ENCODE measurements at places on chromosomes 16 and 17.
A peak's percentile ranks its signal among the peaks of the same experiment; 100 is the strongest.

- DNase-seq: no peak
These were observed 11.6 kb downstream of the ST6GALNAC1 start for GRCh38 chr17:76631821-76632565.

GRCh38 chr16:54284931-54285413, 1.6 kb downstream of the IRX3 start:
- DNase-seq: no peak

DNA sequence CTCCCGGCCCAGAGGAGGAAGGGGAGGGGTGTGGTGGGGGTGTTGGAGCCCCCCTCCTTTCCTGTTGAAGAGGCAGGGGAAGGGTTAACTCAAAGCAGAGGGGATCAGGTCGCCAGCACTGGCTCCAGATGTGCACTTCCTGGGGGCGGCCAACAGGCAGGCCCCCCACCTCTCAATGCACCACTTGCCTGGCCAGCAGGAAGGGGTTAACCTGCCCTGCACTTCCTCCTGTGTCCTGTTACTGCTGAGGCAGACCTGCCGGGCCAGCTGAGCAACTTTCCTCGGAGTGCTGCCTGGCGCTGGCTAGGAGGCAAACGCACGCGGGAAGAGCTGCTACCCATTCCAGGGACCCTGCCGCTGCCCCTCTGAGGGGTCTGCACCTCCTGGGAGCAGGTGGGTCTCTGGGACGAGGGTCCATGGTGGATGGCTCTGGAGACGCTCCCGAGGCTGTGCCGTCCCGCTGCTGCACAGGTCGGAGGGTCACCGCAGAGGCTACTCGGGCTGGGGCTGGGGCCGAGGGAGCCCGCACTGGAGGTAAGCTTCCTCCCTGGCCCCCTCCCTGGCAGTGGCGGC, at the start of gene EPN3:
Gene EPN3 (plus strand): TSS at position 284 of the 573 bp plus-strand sequence. CDS start 3,822 bp downstream, outside the sequence.
- DNase-seq: no peak

DNA sequence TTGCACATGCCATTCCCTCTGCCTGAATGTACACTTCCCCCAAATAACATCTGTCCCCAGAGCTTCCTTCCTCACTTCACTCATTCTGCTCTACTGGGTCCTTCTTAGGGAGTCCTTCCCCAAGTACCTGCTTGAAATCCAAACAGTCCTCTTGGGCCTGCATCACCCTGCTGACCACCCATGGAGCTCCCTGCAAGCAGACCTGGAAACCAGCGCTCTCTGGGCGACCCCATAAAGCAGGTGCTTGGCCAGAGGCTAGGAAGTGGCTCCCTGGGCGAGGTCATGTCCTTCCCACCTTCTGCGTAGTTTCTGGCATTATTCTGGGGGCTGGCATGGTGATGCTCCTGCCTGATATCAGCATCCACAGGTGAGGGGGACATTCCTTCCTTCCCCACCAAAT, 12.2 kb upstream of the NTN1 start:
- no peak for DNase-seq

DNA sequence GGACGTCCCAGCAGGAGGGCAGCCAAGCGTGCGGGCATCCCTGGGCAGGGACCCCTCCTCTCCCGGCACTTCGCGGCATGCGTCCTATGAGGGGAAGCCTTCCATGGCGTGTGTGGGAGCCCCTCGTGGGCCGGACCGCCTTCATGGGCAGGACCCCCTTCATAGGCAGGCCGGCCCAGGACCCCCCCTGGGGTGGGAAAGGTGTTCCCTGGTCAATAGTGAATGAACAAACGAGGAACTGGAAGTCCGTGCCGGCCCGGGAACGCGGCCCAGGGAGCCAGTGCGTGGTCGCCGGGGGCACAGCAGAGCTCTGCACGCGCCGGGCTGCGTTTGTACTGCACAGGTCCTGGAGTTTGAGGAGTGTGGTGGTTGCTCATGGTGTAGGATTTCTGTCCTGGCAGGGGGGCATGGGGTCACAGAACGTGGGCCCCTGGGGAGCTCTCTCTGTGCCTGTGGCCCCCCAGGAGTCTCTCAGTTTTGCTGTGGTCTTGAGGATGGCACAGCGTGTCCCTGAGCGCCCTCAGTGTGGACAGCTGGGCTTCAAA, 13.9 kb downstream of the BAIAP2 start:
- DNase-seq: no peak

DNA sequence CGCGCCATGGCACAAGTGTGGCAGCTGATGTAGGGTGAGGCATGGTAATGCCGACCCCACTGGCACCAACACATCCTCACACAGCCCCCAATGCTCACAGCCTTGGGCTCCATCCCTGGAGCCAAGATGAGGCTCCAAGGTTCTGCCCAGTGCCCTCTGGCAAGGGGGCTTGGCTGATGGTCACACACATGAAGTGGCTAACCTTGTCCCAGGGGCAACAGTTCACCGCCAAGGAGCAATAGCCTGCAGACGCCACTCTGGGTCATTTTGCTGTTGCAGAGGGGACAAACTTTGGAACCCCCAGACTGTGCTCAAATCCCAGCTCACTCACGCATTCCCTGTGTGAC, 26.8 kb downstream of the TNFRSF13B start:
- no peak for DNase-seq

DNA sequence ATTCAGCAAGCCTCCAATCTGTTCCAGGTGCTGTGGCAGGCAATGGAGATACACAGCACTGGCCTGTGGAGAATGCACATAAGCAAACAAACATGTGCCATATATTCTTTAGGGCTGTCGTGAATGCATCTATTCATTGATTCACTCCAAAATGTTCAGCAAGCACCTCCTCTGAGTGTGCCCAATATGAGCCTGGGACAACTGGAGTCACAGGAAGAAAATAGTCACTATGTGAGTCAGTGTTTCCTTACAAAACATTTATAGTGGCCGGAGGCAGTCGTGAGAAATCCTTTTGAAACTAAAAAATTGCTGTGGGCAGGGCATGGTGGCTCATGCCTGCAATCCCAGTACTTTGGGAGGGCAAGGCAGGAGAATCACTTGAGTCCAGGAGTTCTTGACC, 310.1 kb downstream of the CA10 start:
- no peak for DNase-seq

GRCh38 chr16:57277586-57277985, 6.9 kb downstream of the PLLP start:
- DNase-seq: peak; percentile 54

GRCh38 chr17:51937264-51937663, 221.2 kb downstream of the CA10 start:
- no peak for DNase-seq

GRCh38 chr17:1010586-1010985, 13.7 kb downstream of the TIMM22 start:
- no peak for DNase-seq

- DNase-seq: no peak
These were observed 37.8 kb downstream of the BCO1 start for GRCh38 chr16:81276323-81276722.

- no peak for DNase-seq
These were observed 165.2 kb downstream of the WWOX start for GRCh38 chr16:78264642-78265041.

GRCh38 chr17:61317779-61318178, 81.9 kb upstream of the TBX2 start:
- no peak for DNase-seq

- DNase-seq: no peak
These were observed 5.1 kb downstream of the MVP start for GRCh38 chr16:29825145-29826044.

DNA sequence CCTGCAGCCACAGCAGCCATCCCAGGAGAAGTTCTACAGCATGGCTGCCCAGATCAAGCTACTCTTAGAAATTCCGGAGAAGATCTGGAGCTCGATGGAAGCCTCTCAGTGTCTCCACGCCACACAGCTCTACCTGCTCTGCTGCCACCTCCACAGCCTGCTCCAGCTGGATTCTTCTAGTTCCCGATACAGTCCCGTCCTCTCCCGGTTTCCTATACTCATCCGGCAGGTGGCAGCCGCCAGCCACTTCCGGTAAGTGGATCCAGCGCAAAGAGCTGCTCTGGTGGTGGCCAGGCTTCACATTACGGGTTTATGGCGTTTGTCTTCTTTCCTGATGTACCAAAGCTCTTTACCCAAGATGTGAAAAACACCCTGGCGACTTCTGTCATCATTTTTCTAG, 3.6 kb downstream of the COG1 start:
- DNase-seq: no peak

- no peak for DNase-seq
These were observed 145.6 kb upstream of the TBX2 start for GRCh38 chr17:61253937-61254574.

DNA sequence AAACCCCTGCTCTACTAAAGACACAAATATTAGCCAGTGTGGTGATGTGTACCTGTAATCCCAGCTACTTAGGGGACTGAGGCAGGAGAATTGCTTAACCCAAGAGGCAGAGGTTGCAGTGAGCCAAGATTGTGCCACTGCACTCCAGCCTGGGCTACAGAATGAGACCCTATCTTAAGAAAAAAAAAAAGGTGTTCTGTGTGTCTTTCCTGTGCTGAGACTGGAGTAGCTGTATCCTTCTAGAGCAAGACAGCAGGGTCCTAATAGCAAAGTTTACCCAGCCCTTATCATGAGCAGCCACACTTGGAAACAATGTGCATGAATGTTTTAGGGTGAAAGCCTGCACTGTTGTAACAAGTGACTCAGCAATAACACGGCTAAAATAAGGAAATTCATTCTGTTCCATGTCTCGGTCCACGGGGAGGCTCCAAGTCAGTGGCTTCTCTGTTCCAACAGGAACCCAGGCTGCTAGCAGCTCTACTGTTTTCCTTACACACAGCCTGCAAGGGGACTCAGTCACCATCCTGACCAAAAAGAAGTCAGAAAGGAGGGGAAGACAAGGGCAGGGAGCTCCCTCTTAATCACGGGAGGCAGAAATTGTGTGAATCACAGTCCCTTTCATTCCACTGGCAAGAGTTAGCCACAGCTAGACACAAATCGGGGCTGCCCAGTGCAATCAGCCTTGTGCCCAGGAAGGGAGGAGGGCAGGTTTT, 7.1 kb upstream of the SLC5A11 start:
- no peak for DNase-seq

DNA sequence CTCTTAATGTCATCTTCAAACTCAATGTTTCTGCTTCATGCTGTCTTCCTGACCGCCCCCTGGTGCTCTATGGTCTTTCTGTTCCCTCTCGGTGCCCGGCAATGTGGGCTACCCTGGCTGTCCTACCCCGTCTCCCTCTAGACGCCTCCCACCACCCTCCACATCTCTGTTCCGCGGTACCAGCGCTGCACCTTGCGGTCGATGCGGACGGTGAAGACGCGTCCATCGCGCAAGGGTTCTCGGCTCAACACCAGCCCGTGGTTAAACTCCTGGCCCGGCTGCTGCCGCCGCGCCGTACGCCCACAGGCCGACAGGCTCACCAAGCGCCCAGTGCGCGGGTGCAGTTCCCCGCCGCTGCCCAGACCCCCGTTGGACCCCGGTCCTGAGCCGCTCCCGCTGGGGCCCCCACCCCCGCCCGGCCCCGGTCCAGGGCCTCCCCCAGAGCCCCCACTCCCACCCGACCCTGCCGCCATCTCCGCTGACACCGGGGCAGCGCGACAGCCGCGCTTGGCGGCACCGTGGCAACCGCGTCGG, at the start of gene NEURL4:
Gene NEURL4 (minus strand): TSS at position 496 of the 534 bp plus-strand sequence. CDS start 23 bp downstream, at position 473.
- DNase-seq: peak; percentile 22

DNA sequence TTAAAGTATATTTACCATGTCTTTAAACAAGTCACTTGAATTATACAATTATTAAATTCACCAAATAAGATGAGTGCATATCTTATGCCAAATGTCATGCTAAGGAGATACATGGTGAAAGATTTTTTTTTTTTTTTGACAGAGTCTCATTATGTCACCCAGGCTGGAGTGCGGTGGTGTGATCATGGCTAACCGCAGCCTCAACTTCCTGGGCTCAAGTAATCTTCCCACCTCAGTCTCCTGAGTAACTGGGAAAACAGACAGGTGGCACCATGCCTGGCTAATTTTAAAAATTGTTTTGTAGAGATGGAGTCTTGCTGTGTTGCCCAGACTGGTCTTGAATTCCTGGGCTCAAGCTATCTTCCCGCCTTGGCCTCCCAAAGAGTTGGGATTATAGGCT, 149.0 kb upstream of the GOT2 start:
- no peak for DNase-seq

- no peak for DNase-seq
These were observed 8.4 kb downstream of the CTU2 start for GRCh38 chr16:88714420-88715302.

GRCh38 chr16:17084130-17084529, 386.6 kb downstream of the XYLT1 start:
- DNase-seq: no peak

GRCh38 chr16:30980959-30981358, 4.0 kb upstream of the HSD3B7 start:
- DNase-seq: no peak

DNA sequence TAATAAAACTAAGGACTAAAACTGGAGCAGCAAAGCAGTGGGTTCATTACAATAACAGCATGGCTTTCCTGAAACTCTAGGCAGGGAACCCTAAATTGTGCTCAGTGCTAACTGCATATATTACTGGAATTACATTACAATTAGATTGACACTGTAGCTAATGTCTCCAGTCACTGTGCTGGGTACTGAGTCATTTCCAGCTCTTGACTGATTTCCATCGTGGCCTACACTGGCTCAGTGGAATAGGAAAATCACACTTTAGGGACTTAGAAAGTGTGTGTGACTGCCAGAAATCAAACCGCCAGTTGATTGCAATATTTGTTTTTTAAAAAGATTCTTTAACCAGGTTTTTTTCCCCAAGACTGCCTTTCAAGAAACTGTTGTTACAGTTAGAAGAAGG, 1447.4 kb upstream of the GOT2 start:
- DNase-seq: no peak

- no peak for DNase-seq
These were observed 5.5 kb upstream of the HASPIN start for GRCh38 chr17:3718201-3718600.

DNA sequence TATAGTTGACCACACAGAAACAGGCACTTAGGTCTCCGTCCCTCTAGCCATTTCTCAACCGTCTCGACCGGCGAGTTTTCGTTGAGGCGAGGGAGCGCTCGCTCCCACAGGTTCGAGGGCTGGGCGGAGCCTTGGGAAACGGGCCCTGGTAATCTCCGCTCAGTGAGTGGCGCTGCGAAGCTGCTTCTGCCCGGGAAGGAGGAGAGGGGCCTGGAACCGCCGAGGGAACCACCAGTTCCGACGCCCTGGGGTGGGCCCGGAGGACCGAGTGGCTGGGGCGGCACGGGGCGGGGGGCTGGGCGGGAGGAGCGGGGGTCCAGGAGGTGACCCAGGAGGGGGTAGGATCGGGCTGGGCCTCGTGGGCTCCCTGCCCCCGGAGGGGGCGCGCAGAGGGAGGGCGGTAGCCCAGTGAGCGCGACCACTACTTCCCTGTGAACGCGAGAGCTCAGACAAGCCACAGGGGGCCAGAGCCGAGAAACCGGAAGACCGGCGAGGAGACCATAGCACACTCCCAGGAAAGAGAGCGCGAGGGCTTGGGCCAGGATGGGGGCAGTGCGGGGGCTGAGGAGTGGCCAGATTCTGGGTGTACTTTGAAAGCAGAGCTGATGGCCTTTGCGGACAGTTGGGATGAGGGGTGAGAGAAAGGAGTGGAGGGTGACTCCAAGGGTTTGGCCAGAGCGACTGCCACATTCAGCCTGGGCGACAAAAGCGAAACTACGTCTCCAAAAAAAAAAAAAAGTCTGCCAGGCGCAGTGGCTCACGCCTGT, 29.9 kb upstream of the ARL4D start:
- peak; percentile 52 for DNase-seq

GRCh38 chr16:75261590-75262078, 10.2 kb upstream of the BCAR1 start:
- no peak for DNase-seq

GRCh38 chr17:3603119-3603869, 5.9 kb downstream of the TRPV1 start:
- no peak for DNase-seq

Data from stimulated activated CD4-positive, alpha-beta T cell treated with anti-CD3 and anti-CD28 coated beads, Interleukin-4, amount 100 ng/mL, for 48 hours (primary cell).